ENCODE measurements at places on chromosomes 16 and 17. TPM values are rescaled to one million over a fixed set of nuclear protein-coding genes. Genes with fewer than 3 reads are reported as not detected.

Gene SMIM5
- total RNA-seq = 5.8 TPM

DNA sequence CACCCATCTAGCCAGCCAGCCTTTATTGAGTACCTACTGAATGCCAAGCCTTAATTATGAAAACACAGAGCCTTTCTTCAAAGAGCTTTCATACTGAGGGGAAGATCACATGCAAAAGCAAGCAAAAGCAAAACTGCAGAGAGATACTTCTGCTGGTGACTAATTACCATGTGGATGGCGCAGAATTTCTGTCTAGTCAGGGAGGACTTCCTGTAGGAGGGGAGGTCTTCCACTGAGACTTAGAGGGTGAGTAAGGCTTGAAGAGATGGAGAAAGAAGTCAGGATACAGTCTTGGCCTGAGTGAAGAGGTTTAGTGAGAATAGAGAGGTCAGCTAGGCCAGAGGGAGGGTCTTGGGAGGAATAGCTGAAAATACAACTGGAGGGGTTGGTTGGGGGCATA is 53.9 kb upstream of the CCL2 start:
- H3K4me1 ChIP-seq = peaks cover 46% of the 10 kb centered on the region
- H3K27ac ChIP-seq = no peak overlapping the region
- H3K4me3 ChIP-seq = no peak overlapping the region
- no peak for DNase-seq

Gene SBK1
- 0.49 TPM for total RNA-seq

DNA sequence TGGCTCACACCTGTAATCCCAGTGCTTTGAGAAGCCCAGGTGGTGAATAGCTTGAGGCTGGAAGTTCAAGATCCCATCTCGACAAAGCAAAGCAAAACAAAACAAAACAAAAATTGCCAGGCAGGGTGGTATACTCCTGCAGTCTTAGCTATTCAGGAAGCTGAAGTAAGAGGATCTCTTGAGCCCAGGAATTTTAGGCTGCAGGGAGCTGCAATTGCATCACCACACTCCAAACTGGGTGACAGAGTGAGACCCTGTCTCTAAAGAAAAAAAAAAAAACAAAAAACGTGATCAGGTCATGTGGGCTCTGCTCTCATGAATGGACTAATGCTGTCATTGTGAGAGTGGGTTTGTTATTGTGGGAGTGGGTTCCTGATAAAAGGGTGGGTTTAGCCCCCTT is 409.1 kb downstream of the NPIPA7 start:
- no peaks in the 10 kb centered on the region for H3K36me3 ChIP-seq
- no peaks in the 10 kb centered on the region for H3K4me1 ChIP-seq
- H3K27ac ChIP-seq = no peak overlapping the region

Gene RHBDL1
- total RNA-seq = 1.2 TPM

DNA sequence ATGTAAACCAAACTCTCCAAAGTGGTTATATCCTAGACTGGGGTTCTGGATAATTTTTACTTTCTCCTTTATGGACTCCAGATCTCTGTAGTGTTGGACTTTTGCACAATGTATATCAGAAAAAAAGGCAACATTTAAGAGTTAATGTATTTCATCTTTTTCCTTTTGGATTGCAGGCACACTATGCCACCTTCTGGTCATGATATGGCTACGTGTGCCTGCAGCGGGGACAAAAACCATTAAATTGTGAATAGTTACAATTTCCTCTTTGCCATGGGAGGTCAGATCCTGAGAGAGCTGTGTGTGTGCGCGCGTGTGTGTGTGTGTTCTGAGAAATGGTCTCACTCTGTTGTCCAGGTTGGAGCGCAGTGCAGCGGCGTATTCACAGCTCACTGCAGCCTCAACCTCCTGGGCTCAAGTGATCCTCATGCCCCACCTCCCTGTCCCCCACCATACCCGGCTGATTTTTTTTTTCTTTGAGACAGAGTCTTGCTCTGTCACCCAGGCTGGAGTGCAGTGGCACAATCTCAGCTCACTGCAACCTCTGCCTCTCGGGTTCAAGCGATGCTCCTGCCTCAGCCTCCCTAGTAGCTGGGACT is 4.3 kb upstream of the SGF29 start:
- no peaks in the 10 kb centered on the region for H3K36me3 ChIP-seq
- H3K27me3 ChIP-seq = no peaks in the 10 kb centered on the region
- H3K27ac ChIP-seq = no peak overlapping the region
- DNase-seq = no peak
- H3K4me3 ChIP-seq = no peak overlapping the region

DNA sequence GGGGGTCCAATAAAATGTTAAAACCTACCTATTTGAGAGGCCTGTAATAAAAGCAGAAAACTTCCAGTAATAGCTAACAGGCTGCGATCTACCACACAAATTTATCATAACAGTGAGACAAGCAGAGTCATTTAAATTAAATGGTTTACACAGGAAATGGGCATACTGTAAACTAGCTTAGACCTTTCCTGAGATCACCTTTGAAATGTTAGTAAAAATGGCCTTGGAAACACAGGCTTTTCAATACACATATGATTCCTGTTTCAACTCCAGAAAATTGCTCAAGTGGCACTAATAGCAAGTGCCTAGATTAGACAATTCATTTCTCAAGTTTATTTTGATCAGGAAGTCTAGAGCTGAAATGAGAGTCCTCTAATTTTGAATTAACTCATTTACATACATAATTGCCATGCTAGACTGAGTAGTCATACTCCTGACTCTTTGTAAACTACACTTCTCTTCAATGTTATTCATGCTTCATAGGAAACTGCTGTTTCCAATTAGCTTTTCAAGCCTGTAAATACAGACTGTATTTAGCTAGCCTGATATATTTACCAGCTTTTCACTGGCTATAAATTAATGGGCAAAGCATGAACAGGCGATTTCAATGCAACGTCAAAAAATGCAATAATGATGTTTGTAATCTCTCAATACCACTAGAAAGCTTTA is 43.3 kb downstream of the PARN start:
- no peak overlapping the region for H3K27ac ChIP-seq
- peaks cover 83% of the 10 kb centered on the region for H3K36me3 ChIP-seq
- no peaks in the 10 kb centered on the region for H3K4me1 ChIP-seq
- H3K27me3 ChIP-seq = no peaks in the 10 kb centered on the region

- H3K4me1 ChIP-seq = peaks cover 6% of the 10 kb centered on the region
- H3K36me3 ChIP-seq = peaks cover 15% of the 10 kb centered on the region
- H3K27ac ChIP-seq = no peak overlapping the region
- no peak overlapping the region for H3K4me3 ChIP-seq
- no peak for DNase-seq
These were observed 21.2 kb upstream of the PHAF1 start for GRCh38 chr16:67088551-67088950.

DNA sequence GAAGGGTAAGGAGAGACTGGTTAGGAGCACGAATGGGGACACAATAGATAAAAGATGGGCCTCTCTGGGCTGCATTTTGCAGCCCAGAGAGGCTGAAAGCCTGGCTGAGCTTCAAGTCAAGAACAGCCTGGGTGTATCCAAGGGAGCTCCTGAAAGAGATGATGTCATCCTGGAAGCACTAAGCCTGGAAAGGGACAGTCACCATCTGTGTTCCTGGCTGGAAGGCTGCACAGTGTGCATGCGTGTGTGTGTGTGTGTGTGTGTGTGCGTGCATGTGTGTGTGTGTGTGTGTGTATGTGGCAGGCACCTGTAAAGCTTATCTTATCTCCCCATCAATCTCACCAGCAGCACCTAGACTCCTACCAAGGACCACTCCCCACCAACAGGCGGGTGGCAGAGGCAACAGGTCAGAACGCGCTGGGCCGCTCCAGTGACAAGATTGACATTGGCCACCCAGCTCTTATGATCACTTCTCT is 44.1 kb downstream of the COG7 start:
- DNase-seq = no peak
- H3K4me3 ChIP-seq = no peak overlapping the region
- peaks cover 24% of the 10 kb centered on the region for H3K4me1 ChIP-seq

DNA sequence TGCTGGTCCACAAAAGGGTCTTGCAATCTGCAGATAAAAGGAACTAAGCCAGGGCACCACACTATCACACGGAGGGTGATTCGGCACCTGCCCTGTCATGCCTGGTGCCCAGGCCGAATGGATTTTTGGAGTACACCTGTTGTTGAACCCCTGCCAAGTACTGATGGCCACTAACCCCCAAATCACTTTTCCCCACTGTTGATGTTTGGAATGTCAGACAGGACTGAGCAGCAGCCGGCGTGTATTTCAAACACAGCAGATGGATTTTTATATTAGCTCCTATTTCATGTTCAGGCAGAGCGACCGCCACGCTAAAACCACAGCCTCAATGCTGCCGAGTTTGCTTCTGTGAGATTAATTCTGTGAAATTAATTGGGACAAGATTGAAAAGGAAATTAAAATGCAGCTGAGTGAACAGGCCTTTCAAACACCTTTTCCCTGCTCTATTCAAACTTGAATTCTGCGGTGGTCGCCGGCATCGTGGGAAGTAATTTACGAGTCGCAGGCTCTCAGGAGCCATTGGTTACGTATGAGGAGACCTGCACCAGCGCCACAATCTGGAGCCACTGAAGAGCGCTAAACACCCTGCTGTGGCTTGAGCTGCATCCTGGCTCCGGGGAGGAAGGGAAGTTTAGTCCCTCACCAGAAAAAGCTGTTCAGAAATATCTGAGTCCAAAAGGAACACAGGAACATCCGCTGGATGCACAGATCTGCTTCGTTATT is 48.5 kb downstream of the SNX11 start:
- H3K4me1 ChIP-seq = no peaks in the 10 kb centered on the region
- no peak overlapping the region for H3K4me3 ChIP-seq
- H3K27me3 ChIP-seq = peaks cover 40% of the 10 kb centered on the region
- no peak for DNase-seq

Gene APOBR
- total RNA-seq = 0.57 TPM

DNA sequence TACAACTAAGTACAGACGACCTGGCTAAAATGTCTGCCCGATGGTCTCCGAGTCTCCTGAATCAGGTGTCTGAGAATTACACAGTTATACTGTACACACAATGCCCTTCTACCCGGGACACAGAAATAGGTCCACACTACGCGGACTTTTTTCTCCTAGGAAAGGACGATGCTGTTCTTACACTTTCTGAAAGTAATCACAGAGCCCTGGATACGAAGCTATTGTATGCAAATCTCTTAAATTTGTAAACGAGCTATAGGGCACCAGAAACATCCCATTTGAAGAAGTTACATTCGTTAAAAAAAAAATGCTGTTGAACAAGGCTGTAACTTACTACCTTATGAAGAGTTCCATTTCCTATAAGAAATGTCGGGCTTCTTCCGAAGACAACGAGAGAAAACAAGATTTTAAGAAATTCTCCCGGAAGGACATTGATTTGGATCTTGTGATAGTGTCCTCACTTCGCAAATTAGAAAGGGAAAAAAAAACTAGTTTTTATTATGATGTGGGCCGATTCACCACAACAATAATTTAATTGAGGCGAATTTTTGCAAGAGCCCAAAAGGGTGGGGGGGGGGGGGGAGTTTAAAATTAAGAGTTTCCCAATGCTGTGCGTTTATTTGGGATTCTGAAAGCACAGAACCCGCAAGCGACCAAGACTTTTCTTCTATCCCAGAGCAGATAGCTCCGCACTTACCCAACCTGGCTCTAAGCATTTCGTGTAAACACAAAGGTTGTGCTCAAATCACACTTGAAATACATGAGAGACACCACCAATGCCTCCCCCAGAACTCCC is 1.5 kb upstream of the SOX9 start:
- H3K27ac ChIP-seq = peak overlapping the region; percentile 78
- H3K27me3 ChIP-seq = peaks cover 97% of the 10 kb centered on the region
- no peak for DNase-seq
- H3K36me3 ChIP-seq = peaks cover 3% of the 10 kb centered on the region
- peaks cover 66% of the 10 kb centered on the region for H3K4me1 ChIP-seq

- peaks cover 70% of the 10 kb centered on the region for H3K27me3 ChIP-seq
- H3K4me1 ChIP-seq = no peaks in the 10 kb centered on the region
- no peak overlapping the region for H3K4me3 ChIP-seq
- no peaks in the 10 kb centered on the region for H3K36me3 ChIP-seq
These were observed 7.0 kb upstream of the RBFOX3 start for GRCh38 chr17:79617740-79618382.

- peak overlapping the region; percentile 9 for H3K27ac ChIP-seq
- no peaks in the 10 kb centered on the region for H3K36me3 ChIP-seq
- H3K4me1 ChIP-seq = peaks cover 16% of the 10 kb centered on the region
These were observed 5.1 kb upstream of the TRIM25 start for GRCh38 chr17:56918916-56919315.

GRCh38 chr17:13864521-13864920 is 204.8 kb upstream of the COX10 start:
- no peak overlapping the region for H3K27ac ChIP-seq
- H3K36me3 ChIP-seq = no peaks in the 10 kb centered on the region
- H3K4me3 ChIP-seq = no peak overlapping the region
- no peaks in the 10 kb centered on the region for H3K4me1 ChIP-seq
- DNase-seq = no peak

GRCh38 chr16:11259655-11260595 is 3.9 kb upstream of the SOCS1 start:
- no peaks in the 10 kb centered on the region for H3K27me3 ChIP-seq
- H3K36me3 ChIP-seq = no peaks in the 10 kb centered on the region
- peaks cover 33% of the 10 kb centered on the region for H3K4me1 ChIP-seq
- DNase-seq = no peak

DNA sequence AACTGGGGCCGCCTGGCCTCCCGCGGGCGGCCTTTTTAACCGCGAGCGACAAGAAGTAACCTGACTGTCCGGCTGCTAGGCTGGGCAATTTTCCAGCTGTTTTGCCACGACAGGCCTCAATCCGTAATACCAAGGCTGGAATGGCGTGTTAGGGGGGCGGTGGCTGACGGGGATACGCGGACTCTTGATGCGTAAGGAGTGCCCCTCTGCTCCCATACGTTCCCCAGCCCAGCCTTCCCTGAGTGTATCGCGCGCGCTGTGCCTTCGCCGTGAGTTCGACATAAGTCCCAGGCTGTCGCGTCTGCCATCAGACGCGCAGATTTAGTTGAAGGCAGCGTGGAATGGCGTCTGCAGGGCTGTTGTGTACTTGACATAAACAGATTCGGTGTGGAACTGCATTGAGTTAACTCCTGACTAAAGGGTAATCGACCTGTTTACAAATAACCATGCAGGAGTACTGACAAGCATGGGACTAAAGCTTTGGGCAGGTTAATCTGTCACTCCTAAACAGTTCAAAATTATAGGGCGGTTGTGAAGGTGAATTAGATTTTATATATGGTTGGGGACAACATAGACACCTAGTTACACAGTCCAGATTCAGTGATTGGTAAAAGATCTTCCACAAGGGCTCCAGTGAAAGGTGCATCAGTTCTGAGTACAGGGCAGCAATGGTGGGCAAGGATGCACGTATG is 16.6 kb upstream of the ERN1 start:
- peak overlapping the region; percentile 96 for H3K27ac ChIP-seq
- peak; percentile 88 for DNase-seq
- peak overlapping the region; percentile 84 for H3K4me3 ChIP-seq
- peaks cover 36% of the 10 kb centered on the region for H3K4me1 ChIP-seq

Gene HAS3
- 4.4 TPM for total RNA-seq

Gene SCN4A
- 4.5 TPM for total RNA-seq

GRCh38 chr16:84088695-84089395 is 27.9 kb downstream of the MBTPS1 start:
- peaks cover 89% of the 10 kb centered on the region for H3K36me3 ChIP-seq
- H3K4me3 ChIP-seq = no peak overlapping the region
- H3K27me3 ChIP-seq = no peaks in the 10 kb centered on the region
- no peaks in the 10 kb centered on the region for H3K4me1 ChIP-seq
